CD4-positive, alpha-beta T cell treated with Interleukin-21 for 1 hour (primary cell): ENCODE measurements at places on chromosomes 12 and 14.

DNA sequence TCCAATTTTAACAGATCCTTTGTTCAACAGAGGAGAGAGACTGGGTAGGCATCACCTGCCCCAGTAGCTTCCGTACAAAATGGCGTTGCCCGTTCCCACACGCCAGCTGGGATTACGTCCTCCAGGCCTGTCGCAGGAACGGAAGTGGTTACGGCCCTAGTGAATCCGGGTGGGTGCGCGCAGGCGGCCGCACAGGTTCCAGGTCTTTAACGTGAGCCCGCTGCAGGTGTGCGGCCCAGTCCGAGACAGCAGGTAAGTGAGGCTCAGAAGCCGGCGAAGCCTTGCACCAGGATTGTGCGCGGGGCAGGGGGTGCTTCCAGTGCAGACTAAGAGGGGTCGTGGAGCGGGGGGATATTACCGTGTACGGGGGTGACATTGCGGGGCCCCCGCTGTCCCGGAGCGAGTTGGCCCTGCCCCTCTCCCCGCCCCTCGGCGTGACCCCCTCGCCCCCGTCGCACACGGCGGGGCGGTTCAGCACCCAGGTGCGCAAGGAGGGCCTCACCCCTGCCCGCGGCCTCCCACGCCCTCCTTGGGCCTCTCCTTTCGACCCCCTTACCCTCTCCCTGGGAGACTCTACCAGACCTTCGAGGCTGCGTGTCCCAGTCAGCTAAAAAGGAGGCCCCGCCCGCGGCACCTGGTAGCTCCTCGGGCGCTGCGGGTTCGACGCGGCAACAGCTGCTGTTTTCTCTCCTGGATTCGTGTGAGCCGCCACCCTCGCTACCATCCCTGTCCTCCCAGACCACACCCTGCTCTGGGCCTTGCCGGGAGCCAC, at the start of gene EXD2:
Gene EXD2, plus strand, starts transcription at position 159 of the 772 bp plus-strand sequence. CDS start 17,973 bp downstream, outside the sequence.
- DNase-seq = peak; percentile 72

GRCh38 chr12:42564996-42565395, 24.6 kb downstream of the PRICKLE1 start:
- no peak for DNase-seq

DNA sequence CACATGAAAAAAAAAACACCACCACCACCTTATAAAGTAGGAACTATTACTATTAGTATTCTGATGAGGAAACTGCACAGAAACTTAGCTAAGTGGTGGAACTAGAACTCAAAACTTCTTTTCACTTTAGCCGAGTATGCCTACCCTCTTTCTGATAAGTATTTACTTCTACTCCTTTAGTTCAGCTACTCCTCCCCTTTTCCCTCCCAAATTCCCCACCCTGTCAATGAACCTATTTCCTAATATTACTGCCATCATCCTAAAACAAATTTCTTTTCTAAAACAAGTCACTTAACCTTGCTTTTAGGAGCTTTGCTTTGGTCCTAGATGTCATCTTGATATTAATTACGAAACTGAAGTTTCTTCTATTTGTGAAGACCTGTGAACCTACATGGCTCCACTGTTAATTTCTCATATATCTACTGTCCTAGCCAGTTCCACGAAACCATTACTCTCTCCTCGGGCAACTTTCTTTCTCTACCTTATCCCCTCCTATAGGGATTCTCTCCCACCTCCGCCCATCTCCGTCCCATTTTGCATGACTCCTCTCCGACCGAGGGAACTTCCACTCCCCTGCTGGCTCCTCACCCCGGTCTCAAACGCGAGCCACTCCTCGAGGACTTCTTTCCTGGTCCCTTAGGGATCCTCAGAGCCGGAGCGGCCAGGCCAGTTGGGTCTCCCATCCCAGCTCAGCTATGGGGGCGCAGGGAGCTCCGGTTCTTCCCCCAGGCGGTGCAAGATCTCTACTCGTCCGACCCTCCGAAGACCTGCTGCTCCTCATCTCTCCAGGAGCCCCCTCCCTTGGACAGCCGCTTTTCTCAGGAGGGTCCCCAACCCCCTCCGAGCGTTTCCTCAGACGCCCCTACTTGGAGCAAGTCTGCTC, 1.1 kb downstream of the NUMB start:
- DNase-seq = peak; percentile 5

DNA sequence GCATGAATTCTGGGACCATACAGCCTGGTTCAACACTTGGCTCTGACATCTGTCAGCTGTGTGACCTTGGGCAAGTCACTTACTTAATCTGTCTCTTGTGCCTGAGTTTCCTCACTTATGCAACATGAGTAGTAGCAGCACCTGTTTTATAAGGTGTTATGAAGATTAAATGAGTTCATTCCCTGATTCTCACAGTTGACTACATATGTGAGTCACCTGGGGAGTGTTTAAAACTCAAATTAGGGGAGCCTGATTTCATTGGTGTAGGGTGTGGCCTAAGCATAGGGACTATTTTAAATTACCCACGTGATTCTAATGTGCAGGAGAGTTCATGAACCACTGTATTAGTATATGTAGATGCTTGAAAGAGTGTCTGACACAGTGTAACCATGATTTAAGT, 36.7 kb upstream of the TMEM233 start:
- no peak for DNase-seq

DNA sequence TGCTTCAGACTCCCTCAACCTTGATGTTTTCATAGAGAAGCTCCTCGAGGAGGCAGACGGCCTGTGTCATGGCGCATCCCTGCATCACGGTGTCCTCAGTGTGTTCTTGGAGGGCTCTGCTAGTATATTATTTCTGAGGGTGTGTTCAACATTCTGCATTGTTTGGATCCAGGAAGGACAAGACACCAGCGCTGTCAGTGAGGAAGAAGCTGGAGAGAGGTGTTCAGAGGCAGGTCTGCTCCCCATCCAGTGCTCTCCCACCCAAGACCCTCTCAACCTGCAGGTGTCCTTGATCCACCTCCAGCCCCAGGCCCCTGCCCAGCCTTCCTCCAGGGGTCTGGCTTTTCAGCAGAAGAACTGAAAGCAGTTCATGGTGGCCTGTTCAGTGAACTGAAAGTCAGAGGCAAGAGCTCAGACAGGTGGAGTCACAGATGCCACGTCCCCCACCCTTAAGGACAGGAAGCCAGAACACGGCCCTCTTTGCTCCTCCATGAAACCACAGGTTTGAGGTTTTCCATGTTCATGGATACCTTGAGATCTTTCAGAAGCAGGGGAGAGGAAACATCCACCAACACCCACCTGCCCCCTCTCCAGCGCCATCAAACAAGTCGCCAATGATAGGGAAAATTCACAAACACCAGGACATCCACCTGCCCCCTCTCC, 37.4 kb downstream of the DIO3 start:
- DNase-seq = no peak

GRCh38 chr12:45601390-45601789, 128.1 kb upstream of the ARID2 start:
- DNase-seq = no peak

- DNase-seq = no peak
Observed at GRCh38 chr14:68689511-68689910, 103.4 kb downstream of the ZFP36L1 start.

DNA sequence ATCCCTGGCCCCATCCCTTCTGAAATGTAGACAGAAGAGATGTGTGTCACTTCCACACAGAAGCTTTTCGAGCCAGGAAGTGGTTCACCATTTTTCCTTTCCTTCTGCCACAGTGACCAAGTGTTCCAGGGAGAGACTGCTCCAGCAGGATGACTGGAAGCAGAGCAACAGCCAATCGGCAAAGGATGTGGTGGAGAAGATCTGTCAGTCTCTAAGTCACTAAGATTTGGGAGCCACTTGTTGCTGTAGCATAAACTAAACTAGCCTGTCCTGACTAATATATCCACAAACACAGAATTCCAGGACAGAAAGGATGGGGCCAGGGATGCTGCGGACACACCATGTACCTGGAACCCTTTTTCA, 42.9 kb downstream of the DUSP6 start:
- no peak for DNase-seq

GRCh38 chr12:129570796-129571400, 332.9 kb downstream of the TMEM132D start:
- no peak for DNase-seq

- DNase-seq = peak; percentile 10
Observed at GRCh38 chr12:103279444-103279843, 216.3 kb downstream of the C12orf42 start.

- no peak for DNase-seq
Observed at GRCh38 chr14:106347890-106348755, 821.7 kb downstream of the TMEM121 start.

- DNase-seq = no peak
Observed at GRCh38 chr14:62896932-62897456, 148.3 kb downstream of the KCNH5 start.

DNA sequence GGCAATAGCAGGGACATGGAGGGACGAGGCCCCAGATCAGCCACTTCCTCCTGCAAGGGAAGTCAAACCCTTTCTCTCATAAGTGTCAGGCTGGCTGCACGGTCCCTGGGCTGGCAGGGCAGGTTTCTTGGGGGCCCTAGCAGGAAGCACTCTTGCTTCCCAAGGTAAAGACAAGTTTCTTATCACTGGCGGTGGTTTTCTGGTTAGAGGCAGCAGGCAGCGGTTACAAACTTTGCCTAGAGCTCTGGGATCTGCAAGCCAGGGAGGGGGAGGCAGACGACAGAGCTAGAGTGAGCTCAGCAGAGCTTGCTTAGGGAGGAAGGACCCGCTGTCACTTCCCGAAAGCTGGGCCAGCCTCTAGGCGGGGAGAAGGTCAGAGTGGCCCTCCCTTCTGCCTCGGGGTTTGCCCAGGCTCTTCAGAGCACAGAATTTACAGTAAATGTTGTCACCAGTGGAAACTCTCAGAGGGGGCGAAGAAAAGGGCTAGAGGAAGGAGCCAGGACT, 20.4 kb downstream of the BATF start:
- DNase-seq = peak; percentile 96
